ENCODE measurements at places on chromosomes 1 and 21. TPM values are rescaled to one million over a fixed set of nuclear protein-coding genes. Genes with fewer than 3 reads are reported as not detected.
A peak's percentile ranks its signal among the peaks of the same experiment; 100 is the strongest.

DNA sequence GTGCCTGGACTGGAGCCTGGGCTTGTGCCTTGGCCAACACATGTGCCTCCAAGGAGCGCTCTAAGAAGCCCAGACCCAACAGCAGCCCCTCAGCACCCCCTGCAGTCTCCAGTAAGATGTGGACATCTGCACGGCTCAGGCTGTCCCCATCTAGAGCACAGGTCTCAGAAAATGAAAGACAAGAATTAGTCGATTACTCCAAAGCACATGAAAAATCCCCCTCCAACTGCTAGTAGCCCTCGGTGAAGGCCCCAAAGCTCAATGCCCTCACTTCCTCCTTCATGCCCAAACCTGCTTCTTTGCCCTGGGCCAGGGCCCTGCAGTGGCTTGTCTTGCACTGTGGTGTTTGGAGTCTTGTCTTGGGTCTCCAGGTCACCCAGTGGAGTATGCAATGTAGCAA, 21.9 kb upstream of the ERO1B start:
- no peak for DNase-seq

DNA sequence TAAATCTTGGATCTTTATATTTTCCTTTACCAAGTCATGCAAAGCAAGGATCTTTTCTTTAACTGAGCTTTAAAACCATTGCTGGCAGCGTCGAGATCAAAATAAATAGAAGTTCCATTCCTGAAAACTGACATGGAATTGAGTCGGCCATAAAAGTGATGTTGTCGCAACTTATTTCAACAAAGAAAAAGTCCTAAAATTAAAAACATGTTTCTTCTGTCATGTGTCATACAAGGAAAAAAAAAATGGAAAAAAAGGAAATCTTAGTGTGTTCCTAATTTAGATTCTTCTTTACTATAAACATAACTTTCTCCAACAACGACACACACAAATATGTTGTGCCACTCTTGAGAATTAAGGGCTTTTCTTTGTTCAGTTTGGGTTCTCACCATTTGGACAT, 34.9 kb downstream of the GREM2 start:
- no peak for DNase-seq

GRCh38 chr21:42189860-42190485, 29.0 kb upstream of the ABCG1 start:
- DNase-seq, result peak; percentile 60

GRCh38 chr1:241596633-241597032, 43.5 kb downstream of the CHML start:
- DNase-seq, result no peak

Gene HMGCS2
- total RNA-seq, result not detected

Gene AKNAD1
- not detected for total RNA-seq

GRCh38 chr1:156096640-156097391, 14.6 kb upstream of the MEX3A start:
- peak; percentile 88 for DNase-seq

DNA sequence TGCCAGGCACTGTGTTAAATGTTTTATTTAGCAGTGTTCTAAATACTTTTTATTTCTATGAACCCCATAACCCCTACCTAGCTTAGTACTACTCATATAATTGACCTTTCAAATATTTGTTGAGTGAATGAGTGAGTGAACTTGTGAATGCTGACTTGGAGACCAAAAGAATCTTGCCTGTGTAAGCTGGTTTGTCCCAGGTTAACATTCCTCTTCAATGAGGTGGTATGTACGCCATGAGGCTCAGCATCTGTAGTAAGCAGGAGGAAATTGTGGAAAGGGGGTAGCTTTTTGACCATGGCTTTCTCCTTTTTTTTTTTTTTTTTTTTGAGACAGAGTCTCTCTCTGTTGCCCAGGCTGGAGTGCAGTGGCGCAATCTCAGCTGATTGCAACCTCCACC, 14.6 kb downstream of the MED18 start:
- no peak for DNase-seq

DNA sequence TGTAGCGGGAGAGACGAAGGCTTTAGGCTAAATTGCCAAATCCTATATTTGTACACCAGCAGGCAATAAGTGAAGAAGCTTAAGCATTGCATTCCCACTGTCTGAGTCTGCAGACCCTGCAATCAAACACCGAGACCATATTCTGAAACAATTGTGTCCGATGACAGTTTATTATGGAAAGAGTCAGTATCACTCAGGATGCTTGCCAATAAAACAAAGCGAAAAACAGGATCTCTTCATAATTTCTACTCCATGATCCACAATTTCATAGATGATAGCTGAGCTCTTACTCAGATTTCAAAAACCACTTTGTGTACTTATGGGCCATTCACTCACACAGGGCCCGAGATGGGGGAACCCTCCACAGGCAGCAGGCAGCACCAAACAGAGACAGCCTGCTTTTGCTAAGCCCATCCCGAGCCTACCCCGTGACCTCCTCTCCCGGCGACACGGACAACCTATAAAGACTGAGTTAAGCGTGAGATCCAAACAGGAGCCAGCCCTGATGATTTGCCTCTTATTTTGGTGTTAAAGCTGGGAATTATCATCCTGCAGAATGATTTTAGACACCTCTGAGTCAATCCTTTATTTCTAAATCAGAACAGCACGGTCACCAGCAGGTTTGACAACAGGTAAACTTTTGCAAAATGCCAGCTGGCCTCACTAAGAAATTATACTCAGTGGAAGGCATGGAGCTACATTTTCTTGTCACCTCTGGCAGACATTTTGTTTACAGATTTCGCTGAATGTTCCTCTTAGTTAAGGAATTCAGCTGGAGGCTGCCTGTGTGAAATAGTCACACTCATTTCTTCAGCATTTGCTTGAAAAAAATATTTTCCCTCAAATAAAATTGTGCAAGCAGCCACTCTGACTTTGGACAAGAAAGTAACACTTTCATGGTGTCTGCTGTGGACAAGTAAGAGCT, 212.4 kb downstream of the GPATCH2 start:
- DNase-seq, result no peak

DNA sequence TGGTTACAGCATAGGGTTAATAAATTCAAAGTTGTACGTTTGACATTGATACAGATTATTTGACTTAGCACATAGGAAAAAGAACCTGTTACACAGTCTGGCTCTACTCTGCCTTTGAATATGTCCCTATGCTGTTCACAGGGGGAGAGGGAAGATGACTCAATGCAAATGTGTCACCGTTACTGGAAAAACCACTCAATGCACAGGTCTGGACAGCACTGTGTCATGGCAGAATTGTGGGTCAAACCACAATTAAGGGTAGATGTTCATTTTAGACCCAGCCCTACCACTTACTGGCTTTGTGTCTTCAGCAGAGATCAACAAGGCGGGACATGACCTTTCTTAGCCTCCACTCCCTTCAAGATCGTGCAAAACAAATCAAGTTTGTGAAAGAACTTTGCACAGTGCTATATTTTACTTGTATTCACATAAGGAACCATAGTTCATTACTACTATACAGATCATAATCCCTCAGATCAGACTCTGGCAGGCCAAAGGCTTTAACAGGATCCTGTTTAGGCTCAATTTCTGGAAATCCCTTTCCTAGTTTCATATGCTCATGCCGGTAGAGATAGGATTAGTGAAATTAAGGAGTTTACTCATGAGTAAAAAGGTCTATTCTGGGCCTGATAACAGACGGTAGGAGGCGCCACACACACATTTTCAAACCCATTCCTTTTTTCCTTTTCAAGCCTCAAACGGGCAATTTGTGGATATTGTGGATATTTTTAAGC, 22.1 kb downstream of the EIF2D start:
- peak; percentile 80 for DNase-seq

DNA sequence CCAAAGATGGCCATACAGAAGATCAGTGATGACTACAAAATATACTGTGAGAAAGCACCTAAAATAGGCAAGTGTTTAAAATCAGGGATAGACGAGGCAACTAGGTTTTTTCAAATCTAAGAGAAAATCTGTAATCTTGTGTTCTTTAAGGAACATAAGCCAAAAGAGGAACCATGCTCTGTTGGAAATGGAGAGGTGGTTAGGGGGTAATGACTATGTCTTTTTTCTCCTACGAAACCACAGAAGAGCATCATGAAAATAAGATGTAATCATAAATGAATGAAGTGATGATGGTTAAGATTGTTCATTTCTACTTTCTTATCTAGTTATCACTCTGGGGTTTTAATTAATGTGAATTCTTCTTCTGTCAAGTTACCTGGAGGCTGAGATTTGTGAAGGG, 43.1 kb downstream of the RGSL1 start:
- no peak for DNase-seq

- no peak for DNase-seq
Measured at GRCh38 chr1:227621211-227621610, 57.9 kb downstream of the ZNF678 start.

Gene KRTAP19-3
- total RNA-seq, result not detected

DNA sequence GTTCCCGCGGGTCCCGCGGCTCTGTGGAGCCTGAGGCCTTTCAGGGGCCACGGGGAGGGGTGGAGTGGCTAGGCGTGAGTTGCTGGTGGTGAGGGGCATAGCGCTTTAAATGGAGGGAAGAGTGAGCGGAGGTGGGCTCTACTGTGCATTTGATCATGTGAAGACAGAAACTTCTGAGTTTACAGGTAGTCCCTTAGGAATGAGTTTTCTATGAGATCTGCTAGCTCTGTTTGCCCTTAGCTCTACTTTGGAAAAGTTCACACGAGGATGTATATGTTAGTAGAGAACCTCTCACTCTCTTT, 593 bp downstream of the ST6GALNAC3 start:
- no peak for DNase-seq

DNA sequence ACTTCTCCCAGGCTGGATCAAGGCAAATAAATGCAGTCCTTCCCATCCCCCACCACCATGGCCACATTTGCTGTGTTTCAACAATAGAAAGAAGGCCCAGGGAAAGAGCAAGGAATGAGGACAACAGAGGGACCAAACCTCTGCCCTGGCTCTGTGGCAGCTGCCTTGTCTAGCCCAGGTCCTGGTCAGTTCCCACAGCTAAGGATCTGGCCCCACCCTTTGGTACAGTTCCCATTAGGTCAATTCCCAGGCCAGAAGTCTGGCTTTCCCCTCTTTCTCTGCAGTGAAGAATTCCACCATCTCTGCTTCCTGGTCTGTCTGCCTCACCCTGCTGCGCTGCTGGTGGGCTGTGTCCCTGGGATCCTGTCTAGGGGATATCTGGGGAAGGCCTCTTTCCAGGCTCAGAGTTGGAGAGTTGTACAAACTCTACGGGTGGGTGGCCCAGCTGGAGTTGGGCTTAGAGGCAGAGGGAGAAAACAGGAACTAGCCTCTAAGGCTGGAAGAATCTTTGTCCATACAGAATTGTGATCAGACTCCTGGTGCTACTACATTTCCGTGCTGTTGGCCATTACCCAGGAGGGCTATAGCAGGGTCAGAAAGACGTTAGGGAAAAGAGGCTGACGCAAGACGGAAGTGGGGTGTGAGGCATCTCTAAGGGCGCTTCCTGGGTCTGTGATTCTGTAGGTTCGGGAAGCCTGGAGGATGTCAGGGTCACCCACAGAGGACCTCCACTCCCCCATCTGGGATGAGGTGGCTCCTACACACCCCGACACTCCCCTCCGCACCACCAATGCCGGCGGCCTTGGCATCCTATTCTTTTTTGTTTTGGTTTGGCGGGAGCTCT, 953 bp upstream of the NDUFS2 start:
- no peak for DNase-seq
